ENCODE measurements at places on chromosomes 7 and 10.

- no peak for DNase-seq
Measured at GRCh38 chr10:73941300-73941699, 30.4 kb downstream of the PLAU start.

- DNase-seq: no peak
Measured at GRCh38 chr7:29091715-29092114, 54.6 kb downstream of the CPVL start.

GRCh38 chr10:73908853-73909539, 1.9 kb upstream of the PLAU start:
- no peak for DNase-seq

DNA sequence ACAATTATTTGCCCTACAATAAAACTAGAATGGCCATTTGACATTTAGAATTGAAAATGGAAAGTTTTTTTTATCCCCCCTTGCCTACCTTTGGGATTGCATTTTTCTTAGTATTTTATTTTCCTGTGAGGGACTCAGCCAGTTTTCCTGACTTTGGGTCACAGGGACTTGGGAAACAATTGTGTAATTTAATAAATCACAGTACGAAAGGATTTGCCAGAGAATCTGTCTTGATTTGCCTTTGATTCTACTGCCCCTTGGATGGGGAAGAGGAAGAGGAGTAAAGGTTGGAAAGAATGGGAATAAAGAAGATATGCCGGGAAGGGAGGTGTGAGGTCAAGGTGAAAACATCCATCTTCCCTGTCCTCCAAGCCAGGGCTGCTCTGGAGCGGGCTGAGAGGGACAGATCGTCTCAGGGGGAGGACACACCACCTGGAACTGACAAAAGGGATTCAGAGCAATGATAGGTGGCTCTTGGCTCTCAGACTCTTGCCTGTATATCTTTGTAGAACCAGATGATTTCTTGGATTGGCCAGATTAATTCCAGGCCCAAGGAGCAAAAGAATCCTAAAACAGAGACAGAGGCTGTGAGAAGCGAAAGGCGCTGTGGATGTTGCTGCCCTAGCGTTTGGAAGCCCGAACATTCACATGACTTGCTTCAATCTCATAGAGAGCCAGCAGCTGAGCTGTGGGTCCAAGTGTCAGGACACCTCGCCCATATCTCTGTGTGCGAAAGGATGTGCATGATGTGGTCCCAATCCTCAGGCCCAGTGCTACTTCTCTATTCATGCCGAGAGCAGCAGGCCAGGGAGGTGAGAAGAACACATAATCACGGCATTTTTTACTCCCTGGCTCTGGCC, 50.3 kb upstream of the ZEB1 start:
- no peak for DNase-seq

DNA sequence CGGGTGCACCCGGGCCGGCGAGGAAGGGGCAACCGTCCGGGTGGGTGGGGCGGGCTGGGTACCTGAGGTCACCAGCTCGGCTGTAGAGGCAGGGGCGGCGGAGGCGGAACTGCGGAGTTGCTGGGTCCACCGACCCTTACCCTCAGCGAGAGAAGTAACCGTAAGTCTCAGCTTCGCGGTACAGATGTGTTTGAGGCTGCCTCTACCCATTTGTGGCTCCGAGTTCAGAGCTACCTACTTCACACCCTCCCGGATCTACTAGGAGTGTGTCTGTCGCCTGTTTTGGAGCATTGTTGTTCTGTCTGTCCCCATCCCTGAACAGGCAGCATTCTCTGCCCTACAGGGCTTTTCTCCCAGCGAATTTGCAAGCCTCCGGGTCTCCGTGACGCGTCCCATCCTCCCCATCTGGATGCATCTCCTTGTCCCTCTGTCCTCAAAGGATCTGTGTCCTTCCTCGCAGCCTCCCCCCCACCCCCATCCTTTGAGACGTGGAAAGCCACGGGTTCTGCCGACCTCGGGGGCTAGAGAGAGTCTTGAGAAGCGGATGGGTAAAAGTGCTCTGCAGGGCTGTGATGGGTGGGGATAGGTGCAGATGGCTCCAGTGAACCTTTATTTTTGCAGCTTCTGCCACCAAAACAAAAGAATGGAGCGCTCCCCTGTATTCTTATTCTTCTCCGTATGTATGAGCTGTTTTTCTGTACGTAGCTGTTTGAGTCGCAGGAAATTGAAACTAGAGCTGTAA, 757 bp downstream of the ANKIB1 start:
- no peak for DNase-seq

DNA sequence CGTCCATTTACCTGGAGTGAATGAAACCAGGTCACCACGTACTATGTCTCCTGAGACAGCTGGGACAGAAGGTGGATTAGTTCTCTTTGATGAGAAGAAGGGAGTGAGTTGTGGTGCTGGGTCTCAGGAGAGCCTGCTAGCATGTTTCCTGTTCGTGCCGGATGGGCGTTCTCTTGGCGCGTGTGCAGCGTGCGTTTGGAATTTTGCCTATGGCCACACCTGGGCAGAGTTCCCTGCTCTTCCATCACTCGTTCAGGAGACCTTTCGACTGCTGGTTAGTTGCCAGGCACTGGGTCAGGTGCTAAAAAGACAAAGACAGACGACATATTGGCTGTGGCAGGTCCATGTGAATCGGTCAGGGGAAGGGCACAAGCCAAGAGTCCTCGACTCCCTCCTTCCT, 90.3 kb downstream of the TRRAP start:
- DNase-seq: no peak

DNA sequence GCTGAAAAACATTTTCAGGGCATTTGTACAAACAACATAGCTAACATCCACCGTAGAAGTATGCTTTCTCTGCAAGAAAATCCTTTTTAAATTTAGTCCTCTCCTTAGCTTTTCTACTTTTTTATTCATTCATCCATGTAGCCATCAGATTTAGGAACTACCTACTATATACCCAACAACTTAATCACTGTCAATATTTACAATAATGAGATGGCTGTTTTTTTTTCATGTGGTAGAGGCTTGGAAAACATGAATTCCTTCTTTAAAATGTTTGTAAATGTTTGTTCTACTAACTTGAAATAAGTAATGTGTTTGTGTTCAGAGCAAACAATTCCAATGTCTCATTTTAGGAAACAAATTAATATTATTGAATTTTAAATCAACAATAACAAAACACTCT, 78.2 kb upstream of the CAV2 start:
- no peak for DNase-seq

DNA sequence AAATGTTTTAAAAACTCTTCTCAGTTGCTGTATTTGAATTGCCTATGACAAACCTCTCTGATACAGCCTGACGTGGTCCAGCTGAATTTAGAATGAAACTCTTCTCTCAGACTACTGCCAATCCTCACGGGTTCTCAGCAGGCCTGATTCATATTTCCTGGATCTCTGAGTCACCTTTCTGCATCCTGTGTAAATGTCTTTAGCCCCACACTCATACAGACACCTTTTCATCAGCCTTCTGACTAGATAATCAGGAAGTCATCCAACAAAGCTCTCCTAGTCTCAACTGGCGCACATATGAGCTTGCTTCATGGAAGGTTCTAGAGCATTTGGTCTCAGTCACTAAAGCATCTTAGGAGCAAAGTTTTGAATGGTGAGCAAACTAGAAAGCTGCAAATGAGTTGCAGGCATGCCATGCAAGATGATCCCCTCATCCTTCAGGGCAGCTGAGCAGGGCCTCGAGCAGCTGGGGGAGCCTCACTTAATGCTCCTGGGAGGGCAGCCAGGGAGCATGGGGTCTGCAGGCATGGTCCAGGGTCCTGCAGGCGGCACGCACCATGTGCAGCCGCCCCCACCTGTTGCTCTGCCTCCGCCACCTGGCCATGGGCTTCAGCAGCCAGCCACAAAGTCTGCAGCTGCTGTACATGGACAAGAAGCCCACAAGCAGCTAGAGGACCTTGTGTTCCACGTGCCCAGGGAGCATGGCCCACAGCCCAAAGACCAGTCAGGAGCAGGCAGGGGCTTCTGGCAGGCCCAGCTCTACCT, 182.8 kb downstream of the ARHGAP12 start:
- no peak for DNase-seq

DNA sequence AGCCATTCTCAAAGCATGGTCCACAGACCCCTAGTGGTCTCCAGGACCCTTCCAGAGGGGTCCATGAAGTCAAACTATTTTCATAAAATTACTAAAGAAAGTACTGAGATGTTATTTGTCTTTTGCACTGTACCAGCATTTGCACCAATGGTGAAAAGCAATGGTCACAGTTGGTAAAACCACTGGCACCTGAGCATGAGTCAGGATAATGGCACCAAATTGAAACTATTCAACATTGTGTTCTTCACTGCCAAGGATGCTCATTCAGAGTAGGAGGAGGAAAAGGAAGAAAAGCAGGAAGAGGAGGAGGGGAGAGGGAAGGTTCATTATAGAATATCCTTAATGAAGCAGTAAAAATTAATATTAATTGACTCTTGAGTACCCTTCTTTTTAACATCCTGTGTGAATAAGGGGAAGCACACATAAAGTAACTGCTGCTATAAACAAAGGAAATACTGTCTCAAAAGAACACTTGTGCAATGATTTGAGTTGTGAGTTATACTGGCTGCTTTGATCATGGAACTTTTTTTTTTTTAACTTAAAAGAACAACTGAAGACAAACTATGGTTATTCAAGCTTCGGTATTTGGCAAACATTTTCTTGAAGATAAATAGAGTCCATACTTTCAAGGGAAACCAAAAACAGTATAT, 60.2 kb downstream of the MPP7 start:
- DNase-seq: no peak

GRCh38 chr10:12391206-12391605, 41.9 kb downstream of the CAMK1D start:
- no peak for DNase-seq

- no peak for DNase-seq
Measured at GRCh38 chr7:140349144-140349771, 49.1 kb downstream of the SLC37A3 start.

DNA sequence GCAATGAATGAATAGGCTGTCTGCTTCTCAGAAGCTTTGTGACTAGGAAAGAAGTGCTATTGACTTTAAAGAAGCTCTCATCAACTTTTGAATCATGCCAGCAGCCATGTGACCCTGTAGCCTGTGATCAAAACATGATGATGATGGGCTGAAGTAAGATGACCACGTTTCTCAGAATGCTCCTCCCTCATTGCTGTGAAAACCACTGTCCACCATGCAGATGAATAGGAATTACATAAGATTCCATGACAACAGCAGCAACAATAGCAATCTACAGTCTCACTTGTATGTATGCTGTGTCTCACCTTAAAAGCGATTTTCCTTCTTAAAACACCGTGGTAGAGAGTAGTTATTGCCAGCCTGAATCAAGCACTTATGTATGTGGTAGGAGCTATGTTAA, 228.4 kb downstream of the TRIL start:
- DNase-seq: no peak

DNA sequence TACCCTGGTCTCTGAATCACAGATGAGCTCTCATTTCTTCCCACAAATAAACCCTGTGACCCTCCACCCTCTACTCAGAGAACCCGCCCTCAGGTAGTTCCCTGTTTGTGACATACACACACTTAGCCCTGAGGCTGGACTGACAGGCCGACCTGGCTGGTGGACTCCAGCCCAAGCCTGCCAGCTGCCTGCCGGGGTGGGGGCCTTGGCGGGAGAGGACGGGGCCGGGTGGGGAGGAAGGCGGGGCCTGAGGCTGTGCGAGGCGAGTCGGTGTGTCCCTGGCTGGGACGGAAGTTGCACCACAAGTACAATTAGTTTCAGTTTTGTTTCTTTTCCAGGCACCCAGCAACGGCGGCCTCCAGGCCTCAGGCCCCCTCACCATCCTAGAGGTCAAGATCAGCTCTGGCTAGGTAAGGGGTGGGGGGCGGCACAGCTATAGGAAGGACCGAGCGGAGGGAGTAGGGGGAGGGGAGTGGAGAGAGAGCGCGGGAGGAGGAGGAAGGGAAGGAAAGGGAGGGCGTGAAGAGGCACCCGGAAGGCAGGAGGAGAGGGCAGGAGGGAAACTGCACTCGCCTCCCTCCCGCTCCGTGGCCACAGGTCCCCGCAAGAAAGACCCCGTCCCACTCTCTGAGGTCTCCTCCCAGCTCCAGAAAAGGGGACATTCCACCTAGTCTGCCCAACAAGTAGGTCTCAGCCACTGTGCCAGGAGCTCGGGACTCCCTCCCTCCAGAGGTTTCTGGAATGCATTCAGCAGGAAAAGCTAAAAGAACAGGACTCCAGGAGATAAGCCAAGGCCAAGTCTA, at the start of gene TRIM56:
Gene TRIM56, plus strand, starts transcription at position 320 of the 803 bp plus-strand sequence. CDS start 1,832 bp downstream, outside the sequence.
- DNase-seq: peak; percentile 58

All from omental fat pad (tissue), 4 donors.